ENCODE measurements at places on chromosomes 12 and 14. TPM values are rescaled to one million over a fixed set of nuclear protein-coding genes. Genes with fewer than 3 reads are reported as not detected.

RPGRIP1 gene
- 0.40 TPM for total RNA-seq

TAS2R43 gene
- total RNA-seq, result not detected

NOVA1 gene
- total RNA-seq, result 3.7 TPM

CARMIL3 gene
- total RNA-seq, result 0.29 TPM

GRCh38 chr14:59208224-59208814 is 19.9 kb downstream of the DAAM1 start:
- DNase-seq, result no peak

GRCh38 chr12:4032924-4033615 is 159.9 kb upstream of the PARP11 start:
- DNase-seq, result no peak

- no peak for DNase-seq
Observed at GRCh38 chr14:64684091-64684490, 20.1 kb upstream of the PLEKHG3 start.

- no peak for DNase-seq
Observed at GRCh38 chr12:107610021-107610859, 75.4 kb upstream of the PWP1 start.

- DNase-seq, result no peak
Observed at GRCh38 chr14:80584744-80585505, 356.6 kb downstream of the CEP128 start.

GRCh38 chr12:41045509-41045908 is 142.6 kb upstream of the PDZRN4 start:
- no peak for DNase-seq

DNA sequence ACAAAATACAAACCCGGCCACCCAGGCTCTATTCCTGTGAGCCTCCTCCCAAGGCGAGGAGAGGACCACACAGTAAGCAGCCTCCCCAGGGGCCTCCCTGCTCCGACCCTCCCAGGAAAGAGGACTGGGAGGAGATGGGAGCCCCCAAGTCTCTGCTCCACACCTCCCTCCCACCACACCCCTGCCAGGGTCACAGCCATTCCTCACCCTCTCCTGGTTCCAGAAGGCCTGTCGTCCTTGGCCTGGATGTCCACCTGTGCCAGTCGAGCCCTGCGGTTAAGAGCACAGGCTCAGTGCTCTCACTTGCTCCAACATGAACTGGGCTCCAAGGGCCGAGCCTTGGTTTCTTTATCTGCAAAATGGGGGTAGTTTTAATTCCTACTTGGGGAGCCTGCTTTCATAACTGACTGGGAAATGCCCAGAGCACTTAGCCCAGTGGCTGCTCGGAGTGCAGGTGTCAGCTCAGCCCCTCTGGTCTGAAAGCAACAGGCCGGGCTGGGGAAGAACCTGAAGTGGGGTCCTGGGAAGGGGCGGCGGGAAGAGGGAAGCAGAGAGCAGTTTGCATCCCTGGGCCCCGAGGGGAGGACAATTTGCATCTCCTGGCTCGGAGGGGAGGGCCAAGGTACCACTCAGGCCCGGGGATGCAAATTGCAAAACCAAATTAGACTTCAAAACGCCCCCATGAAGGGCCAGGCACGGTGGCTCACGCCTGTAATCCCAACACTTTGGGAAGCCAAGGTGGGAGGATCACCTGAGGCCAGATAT is 23.6 kb downstream of the TCHP start:
- DNase-seq, result no peak

DNA sequence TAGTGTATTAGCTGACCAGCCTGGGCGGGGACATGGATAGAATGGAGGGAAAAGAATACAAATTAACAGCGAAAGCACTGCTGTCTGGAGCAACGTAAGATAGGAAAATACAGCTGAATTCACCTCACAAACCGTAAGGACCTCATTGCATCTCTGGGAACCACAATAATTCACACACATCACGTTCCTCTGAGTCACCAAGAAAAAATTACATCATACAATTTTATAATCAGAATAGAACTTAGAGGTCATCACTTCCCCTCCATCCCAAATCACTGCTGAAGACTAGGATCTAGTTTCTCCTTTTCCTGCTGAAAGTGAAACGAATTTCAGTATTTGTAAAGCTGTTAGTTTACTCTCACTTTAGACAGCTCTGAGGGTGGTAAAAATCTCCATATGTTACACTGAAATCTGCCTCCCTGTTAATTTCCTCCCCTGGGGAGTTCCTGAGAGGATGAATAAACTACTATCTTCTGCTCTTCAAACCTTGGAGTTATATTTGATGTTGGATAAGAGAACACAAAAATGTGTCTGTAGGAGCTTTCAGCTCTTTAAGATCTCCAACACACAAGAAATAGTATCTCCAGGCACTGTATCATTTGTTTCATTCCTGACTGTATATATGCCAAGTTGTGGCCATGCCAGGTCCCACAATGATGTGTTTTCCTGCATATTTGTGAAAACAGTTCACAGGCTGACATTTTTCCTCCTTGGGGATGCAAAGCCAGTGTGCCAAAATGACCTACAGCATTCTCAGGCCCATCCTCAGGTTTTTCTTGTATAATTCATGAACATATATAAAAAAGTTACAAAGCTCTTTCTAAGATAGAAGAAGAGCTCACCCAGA is 63.8 kb upstream of the SSTR1 start:
- DNase-seq, result no peak

GRCh38 chr12:106601031-106601430 is 18.2 kb downstream of the RFX4 start:
- DNase-seq, result no peak

DNA sequence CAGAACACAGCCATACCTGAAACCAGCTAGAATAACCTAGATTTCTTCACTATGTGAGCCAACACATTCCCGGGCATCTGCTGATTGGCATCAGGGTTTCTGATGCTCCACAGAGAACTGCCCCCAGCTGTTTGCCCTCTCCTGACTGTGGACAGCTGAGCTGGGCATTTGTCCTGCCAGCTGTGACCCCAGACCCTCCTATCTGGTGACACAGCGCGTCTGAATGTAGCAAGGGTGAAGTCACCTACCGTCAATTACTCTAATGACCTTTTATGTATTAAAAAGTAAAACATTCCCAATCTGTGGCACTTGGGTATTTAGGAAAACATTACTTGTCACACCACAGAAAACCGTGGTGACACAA is 29.7 kb upstream of the SFSWAP start:
- no peak for DNase-seq

DNA sequence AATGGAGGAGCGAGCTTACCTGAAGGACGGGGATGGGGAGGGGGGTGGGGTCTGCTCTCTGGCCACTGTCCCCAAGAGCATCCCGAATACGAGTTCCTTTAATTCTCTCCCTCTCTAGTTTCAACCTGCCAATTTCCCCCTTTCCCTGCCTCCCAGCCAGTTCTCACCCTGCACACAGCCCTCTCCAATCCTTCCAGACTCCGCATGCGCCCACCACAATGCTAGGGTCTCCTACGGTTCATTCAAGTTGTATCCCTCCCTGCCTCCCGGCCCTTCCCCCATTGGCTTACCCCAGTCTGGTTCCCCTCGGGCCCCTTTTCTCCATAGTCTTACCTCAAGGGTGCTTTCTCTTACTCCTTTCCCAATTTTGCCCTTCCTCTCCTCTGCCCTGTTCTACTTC is 708 bp upstream of the IGFBP6 start:
- DNase-seq, result peak; percentile 19

DNA sequence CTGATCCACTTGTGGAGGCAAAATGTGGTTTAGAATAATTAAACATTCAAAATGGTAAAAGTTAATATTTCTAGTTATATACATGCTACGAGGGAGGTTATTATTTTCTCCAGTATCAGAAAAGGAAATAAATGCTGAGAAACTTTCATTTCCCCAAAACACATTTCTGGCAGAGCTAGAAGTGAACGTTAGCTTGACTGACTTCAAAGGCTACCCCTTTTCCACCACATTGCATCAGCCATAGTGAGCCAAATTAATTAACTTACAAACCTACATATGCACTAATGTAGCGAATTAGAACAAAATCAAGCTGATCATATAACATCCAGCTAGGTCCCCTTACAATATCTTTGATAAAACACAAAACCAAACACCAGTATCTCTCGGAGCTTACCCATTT is 49.3 kb upstream of the RERGL start:
- no peak for DNase-seq

All from colonic mucosa (tissue), 4 donors.